Stimulated activated CD4-positive, alpha-beta T cell treated with anti-CD3 and anti-CD28 coated beads, Interleukin-1b, Interleukin-23, amount 100 ng/mL, for 1 hour (primary cell): ENCODE measurements at places on chromosomes 12 and 14.

- DNase-seq, result no peak
Measured at GRCh38 chr12:131137836-131138637, 184.3 kb downstream of the ADGRD1 start.

DNA sequence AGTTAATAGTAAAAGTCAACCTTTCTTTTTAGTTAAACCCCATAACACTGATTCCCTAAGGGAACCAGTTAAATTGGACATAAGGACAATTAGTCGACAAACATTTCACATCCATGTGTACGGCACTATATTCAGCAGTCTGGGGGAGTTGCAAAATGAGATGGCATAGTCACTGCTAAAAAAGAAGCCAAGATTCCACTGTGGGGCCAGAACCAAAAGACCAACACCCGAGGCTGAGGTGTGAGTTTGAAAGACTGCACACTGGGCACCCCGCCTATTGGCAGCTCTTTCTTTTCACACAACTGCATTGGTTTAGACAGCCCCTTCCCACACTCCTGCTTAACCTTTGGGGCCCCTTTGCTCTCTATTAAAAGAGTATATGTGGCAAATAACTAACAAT is 16.7 kb downstream of the SETD3 start:
- DNase-seq, result no peak

- no peak for DNase-seq
Measured at GRCh38 chr12:92341065-92341668, 195.5 kb upstream of the BTG1 start.

DNA sequence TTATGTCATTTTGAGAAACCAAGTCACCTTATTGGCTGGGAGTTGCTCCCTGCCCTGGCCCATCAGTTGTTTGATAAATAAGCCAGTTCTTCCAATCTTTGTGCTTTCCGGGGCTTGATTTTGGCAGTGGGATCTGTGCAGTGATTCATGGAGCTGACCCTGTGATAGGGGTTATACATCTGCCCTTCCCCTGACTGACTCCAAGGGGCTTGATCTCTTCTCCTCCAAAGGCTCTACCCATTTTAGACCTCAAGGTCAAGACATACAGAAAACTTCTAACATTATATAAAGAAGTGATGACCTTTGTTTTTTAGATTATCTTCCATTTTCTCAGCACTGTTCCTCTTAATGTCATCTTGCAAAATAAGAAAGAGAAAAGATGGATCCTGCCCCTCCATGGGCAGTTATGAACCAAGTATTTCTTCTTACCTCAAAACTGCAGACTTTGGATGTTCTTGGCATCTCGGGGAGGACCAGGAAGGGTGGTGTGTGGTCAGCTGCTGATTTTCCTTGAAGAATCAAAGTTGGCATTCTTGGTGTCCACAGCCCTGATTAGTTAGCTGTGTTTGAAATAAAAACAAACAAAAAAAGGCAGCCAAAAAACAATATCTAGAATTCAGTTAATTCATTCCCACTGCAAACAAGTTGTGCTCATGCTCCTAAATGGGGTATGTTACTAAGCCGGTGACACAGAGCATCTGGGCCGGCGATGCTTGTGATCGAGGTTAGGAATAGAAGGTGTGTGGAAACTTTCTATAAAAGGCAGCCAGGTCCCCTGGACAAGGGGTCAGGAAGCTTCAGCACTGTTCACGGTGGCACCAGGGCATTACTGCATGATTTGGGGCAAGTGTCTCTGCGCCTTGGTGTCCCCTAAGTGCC is 120.2 kb downstream of the SAMD4A start:
- DNase-seq, result no peak

- DNase-seq, result no peak
Measured at GRCh38 chr14:30214014-30214413, 286.4 kb upstream of the PRKD1 start.

- no peak for DNase-seq
Measured at GRCh38 chr12:59268295-59268809, 327.5 kb upstream of the SLC16A7 start.

- no peak for DNase-seq
Measured at GRCh38 chr14:52266179-52266578, 1.3 kb upstream of the PTGDR start.

- no peak for DNase-seq
Measured at GRCh38 chr12:6171409-6172015, 28.7 kb upstream of the CD9 start.

GRCh38 chr12:52832451-52832850 is 1.7 kb downstream of the KRT79 start:
- DNase-seq, result no peak
